Smooth muscle cell of the brain vasculature (primary cell): ENCODE measurements at places on chromosomes 2 and 18.

- DNase-seq: no peak
Measured at GRCh38 chr18:60245096-60245495, 127.5 kb downstream of the MC4R start.

GRCh38 chr2:225117051-225117716, 74.9 kb upstream of the DOCK10 start:
- no peak for DNase-seq

- DNase-seq: no peak
Measured at GRCh38 chr2:212357606-212358005, 181.0 kb downstream of the ERBB4 start.

GRCh38 chr18:46567196-46567595, 89.8 kb downstream of the LOXHD1 start:
- DNase-seq: no peak

DNA sequence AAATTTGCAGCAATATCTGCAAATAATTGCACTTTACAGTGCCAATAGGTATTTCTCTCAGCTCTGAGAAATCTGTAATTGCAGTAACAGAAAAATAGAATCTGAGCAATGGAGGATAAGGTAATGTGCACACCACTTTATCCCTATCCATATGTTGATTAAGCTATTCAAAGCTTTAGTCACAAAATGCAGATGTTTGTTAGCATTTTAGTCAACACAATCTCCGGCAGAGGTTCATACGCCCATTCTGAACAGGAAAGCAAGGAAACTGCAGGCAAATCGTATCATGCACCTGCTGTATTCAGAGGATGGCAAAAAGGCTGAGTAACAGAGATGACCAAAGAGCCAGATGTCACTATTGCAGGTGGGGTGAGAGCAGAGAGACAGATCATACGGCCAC, 566.2 kb upstream of the CDH2 start:
- DNase-seq: no peak

DNA sequence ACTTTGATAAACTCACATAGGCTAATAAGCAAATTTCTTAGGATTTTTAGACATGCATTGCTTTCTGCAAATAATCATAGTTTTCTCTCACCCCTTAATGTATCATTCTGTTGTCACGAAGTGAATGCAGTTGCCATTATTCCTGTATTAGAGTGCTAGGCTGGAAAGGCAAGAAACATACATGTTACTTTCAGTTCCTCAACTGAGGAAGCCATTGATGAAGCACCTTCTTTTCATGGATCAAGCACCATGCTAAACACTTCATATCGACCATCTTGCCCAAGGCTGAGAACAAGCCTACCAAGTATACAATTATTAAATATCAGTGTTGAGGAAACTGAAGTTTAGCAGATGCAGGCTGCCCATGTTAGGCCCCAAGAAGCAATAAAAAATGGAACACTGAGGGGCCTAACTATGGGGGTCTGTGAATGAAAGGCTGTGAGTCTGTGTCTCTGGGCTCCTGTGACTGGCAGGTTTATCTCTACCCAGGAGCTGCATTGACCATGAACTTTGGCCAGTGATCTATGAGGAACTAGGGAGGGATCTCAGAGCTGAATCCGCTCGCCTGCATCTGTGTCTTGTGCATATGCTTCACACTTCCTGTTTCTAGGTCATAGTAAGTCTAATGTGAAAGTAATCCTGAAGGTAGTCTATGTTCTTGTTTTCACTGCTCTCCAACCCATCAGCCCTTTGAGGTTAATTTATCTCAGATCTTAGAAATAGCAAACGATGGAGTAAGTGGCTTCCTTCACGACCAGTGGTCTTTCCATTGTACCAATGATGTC, 16.0 kb upstream of the TSPYL6 start:
- no peak for DNase-seq

GRCh38 chr2:1625281-1626001, 118.9 kb downstream of the PXDN start:
- DNase-seq: peak; percentile 54

DNA sequence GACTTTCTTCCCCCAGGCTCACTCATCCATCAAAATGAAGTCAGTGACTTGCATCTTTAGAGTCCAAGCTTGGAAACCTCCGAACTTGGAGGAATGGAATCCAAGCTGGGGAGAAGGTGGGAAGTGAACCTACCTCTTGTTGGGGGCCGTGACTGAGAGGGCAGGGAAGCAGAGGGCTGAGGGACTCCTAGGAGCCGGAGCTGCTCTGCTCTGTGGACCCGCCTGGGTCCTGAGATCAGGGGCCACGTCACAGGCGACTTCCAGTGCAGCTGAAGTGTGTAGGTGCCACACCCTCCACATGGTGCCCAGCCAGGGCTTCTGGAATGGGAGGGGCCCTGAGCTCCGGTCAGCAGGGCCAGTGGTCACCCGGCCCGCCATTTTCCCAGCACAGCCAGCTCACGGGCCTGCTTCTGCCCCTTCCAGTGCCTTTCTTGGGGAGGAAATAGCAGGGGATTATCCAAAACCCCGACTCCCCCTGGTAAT, 63.4 kb upstream of the OTOS start:
- no peak for DNase-seq

GRCh38 chr2:104836265-104836664, 17.6 kb upstream of the POU3F3 start:
- no peak for DNase-seq

DNA sequence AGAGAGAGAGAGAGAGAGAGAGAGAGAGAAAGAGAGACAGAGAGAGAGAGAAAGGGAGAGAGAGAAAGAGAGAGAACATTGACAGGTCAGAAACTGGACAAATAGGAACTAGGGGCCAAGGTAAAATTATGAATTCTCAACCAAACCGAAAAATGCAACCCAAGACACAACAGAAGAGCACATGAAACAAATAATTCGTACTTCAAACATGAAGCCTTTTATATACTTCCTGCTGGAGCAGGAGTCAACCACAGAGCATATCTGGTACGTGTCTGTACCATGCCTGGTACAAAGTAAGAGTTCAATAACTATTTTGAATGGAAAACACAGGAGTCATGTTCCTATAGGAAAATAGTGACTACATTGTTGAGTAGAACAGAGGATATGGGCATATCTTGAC, 6.5 kb upstream of the VPS54 start:
- DNase-seq: no peak

GRCh38 chr2:208072250-208072892, 47.0 kb upstream of the PLEKHM3 start:
- DNase-seq: peak; percentile 43

DNA sequence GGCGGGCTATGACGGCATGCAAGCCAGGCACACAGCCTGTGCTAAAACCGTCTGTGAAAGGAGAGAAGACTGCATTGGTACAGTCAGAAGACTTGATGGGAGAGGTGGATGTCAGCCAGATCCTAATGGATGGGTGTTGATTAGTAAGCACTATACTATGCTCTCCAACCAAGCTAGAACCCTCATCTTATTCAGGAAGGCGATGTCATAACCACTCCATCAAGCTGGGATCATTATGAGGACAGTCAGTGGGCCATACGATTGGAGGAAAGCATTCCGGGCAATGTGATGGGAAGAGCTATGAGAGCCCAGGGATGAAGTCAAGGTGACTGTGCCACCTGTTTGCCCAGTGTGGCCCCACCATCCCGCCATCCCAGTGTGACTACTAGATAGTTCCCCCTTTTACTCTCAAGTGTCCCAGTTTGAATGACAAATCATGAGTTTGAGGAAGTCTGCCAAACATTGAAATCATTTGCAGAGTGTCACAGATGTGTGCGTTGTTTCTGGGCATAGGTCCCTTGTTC, 66.4 kb downstream of the MRPS9 start:
- DNase-seq: no peak

DNA sequence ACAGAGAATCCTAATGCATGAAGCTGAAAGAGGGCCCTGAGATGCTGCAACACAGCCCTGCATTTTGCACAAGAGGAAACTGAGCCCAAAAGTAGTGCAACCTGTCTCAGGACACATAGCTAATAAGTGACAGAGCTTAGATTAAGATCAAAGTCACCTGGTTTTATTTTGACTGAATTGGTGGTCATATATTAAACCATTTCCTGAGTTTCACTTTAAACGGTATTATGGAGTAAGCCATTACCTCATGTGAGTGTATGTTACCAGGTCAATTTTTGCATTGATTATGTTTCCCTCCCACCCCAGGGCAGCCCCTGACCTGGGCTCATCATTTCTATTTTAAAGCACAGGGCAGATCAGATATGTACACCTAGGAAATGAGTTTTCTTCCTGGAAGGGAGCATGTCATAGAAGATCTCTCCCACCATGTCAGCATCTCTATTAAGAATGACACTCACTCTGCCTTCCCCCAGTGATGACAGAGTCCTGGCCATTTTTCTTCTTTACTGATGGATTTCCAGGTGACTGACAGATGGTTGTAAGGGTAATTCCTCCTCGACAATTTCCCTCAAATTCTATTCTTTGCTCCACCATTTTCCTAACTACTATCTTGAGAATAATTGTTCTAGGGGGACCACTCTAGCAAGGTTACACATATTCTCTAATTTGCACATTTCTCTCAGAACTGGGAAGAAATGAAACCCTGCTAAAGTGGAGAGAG, 441.3 kb upstream of the SLC14A2 start:
- no peak for DNase-seq

DNA sequence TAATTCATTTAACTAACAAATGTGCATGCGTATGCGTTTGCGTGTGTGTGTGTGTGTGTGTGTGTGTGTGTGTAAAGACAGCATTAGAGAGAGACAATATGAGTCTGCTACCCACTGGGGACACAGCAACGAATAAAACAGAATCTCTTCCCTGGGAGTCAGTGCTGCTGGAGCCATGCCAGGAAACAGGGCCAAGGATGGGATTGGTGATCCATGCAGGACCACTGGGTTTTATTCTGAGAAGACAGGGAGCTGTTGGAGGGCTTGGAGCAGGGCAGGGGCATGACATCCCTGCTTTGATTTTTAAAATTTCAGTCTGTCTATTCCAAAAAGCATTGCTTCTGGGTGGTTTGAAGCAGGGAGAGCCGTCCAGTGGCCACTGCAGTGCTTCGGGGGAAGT, 62.9 kb downstream of the PDCL3 start:
- no peak for DNase-seq

DNA sequence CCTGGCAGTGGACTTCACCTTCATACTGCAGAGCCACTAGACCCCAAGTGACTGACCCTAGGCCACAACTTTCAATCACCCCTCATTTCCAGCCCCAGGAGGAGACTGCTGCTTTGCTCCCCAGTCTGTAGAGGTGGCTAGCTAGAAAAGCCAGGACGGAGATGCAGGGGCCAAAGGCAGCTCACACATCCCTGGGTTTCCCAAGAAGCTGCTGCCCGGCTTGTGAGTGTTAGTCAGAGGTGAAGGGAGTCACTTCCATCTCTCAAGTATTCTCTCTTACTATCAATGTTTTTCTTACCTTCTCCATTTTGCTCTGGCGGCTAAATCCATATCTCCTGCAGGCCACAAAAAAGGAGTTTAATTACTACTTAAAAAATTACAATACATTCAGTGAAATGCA, 36.2 kb downstream of the CCDC93 start:
- DNase-seq: no peak

DNA sequence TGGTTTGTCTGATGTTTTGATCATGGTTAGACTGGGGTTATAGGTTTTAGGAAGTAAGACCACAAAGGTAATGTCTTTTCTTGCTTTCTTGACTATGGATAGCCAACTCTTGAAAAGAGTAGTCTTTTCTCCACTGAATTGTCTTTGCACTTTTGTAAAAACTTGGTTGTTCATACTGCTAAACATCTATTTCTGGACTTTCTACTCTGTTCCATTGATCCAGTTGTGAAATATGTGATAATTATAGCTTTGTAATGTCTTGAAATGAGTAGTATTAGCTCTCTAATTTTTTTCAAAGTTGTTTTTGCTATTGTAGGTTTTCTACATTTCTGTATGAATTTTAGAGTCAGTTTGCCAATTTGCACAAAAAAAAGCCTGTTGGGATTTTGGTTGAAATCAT, 13.1 kb upstream of the UGT1A9 start:
- DNase-seq: no peak

DNA sequence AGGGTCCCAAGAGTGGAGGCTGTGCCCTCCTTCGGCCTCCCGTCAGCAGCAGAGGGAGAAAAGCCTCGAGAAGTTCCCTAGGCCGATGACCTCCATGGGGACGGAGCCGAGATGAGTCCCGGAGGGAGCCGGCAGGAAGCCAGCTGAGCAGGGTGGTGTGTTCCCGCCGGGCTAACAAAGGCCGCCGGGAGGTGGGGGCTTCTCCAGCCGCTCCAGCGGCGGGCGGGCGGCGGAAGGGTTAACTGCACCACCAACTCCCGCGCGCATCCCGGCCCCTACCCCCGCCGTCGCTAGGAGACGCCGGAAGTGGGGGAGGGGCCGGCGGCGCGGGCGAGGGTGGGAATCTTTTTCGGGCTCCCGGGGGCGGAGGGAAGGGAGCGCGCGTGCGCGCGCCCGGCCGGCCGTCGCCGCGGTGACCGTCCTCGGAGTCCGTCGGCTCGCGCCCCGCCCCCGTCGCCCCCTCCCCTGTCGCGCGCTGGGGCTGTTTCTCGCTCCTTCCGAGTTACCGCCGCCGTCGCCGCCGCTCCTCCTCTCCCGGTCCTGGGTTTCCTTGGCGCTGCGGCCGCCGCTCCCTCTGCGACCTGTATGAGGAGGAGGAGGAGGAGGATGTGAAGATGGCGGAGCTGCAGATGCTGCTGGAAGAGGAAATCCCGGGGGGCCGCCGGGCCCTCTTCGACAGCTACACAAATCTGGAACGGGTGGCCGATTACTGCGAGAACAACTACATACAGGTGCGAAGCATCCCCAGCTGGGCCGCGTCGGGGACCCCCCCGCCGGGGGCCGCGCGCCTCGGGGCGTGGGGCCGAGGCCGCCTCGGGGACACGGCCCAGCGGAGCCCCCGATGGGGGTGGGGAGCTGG, at the start of gene ABI2:
Gene ABI2, plus strand, starts transcription at position 494 of the 859 bp plus-strand sequence. Its CDS starts 121 bp downstream, at position 615.
- DNase-seq: peak; percentile 47

DNA sequence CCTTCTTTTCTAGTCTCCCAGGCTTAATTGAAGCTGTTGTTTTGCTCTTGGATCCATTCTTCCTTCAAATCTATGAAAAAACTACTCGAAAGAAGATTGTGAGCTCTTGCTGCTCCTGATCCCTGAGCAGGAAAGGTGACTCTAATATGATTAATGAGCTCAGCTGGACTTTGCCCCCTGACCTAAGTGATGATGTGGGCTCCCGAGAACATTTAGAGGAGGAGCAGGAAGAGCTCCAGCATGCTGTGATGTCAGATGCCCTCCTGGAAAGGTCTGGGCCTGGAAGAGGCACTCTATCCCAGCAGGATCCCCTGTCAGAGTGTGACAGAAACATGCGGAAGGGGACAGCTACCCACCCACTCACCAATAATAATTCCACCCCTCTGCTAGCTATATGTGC, 117.9 kb upstream of the PELI1 start:
- no peak for DNase-seq

DNA sequence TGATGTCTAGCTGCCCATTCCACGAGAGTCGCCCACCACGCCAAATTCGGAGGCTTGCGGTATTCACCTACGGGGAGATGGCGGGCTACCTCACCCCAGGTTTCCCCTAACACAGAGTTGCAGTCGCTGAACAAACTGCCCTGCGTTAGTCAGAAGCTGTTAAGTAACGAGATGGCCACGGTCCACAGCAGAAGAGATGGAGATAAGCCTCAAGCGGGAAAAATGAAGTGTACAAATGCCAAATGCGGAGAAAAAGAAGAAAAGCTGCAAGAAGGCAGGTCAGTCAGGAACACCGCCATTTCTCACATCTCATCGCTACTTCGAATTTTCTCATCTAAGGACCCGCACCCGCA, 425 bp downstream of the ASB3 start:
- DNase-seq: no peak

- no peak for DNase-seq
Measured at GRCh38 chr2:23673830-23674679, 252.9 kb downstream of the ATAD2B start.

- peak; percentile 75 for DNase-seq
Measured at GRCh38 chr2:168118733-168119514, 128.5 kb downstream of the STK39 start.

- no peak for DNase-seq
Measured at GRCh38 chr2:160253440-160254188, 53.5 kb upstream of the ITGB6 start.

- DNase-seq: no peak
Measured at GRCh38 chr2:183606718-183607085, 482.5 kb downstream of the NUP35 start.
